ENCODE measurements at places on chromosomes 2 and 18.

DNA sequence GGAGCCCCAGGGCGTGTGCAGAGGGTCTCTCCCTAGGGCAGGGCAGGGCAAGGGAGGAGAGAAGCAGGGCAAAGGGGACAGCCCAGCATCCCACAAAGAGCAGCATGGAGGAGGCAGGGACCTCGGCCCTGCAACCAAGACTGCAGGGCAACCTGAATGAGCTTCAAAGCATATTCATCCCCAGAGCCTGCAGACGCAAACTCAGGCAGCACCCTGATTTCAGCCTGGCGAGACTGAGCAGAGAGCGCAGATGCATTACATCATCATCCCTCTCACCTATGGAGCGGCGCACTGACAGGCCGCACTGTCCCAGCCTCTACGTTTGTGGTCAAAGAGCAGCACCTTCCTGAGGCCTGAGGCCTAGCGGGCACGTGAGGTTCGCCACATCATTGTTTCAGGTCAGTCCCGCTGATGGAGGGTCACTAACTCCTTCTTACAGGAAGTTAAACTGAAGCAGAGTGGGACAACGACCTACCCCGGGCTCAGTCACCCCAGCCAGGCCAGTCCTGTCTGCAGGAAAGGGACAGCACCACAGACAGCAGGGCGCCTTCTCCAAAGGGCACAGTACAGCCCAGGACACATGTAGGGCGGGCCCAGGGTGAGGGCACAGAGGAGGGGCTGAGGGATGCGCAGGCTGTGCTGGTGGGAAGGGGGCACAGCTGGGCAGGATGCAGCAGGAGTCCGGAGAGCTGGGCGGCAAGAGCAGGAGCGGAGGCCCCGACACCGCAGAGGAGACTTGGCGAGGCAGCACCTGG lies 67.2 kb upstream of the RAB6C start:
- DNase-seq: no peak

DNA sequence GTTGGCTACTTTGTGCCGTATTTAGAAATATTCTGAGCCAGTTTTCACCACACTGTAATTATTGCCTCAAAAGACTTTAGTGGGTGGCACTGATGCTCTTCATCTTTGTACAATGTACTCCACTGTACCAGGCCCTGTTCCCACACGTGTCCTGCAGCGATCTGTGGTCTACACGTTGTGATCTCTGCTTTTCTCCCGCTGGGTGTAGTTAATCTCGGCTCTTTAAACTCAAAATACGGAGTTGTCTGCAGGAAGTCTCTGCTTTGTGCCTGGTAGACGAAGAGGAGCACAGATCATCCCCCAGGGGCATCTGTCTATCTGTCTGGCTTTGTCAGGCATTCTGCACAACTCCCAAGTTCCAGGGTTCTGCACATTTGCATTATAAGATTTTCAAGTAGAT lies 12.1 kb upstream of the GREB1 start:
- no peak for DNase-seq

GRCh38 chr2:134508391-134508790 lies 210.4 kb downstream of the TMEM163 start:
- no peak for DNase-seq

- DNase-seq: no peak
Measured at GRCh38 chr2:157592948-157593347, 35.7 kb downstream of the ACVR1C start.

DNA sequence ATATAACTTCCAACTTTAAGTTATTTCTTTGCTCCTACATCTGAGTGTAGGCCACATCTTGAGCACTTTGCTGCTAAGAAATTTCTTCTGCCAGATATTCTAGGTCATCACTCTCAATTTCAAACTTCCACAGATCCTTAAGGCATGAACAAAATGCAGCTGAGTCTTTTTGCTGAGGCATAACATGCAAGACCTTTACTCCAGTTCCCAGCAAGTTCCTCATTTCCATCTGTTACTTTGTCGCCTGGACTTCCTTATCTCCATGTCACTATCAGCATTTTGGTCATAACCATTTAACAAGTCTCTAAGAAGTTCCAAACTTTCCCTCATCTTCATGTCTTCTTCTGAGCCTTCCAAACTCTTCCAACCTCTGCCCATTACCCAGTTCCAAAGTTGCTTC lies 1077.3 kb upstream of the TMEFF2 start:
- no peak for DNase-seq

GRCh38 chr2:121071034-121071504 lies 213.9 kb downstream of the TFCP2L1 start:
- peak; percentile 43 for DNase-seq

DNA sequence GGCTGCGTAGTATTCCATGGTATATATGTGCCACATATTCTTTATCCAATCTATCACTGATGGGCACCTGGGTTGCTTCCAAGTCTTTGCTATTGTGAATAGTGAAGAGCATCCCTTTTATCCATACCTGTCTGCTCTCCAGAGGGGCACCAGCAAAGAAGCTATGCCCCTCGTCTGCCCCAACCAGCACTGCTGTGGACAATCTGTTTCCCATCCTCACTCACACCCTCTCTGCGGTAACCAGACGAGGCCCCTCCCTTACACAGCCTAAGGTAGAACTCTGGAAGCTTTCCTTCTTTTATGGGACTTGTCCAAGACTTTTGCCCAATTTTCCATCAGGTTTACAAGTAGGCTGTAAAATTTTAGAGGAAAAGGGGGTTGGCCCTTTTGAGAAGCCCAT lies 24.9 kb downstream of the TTR start:
- DNase-seq: no peak

DNA sequence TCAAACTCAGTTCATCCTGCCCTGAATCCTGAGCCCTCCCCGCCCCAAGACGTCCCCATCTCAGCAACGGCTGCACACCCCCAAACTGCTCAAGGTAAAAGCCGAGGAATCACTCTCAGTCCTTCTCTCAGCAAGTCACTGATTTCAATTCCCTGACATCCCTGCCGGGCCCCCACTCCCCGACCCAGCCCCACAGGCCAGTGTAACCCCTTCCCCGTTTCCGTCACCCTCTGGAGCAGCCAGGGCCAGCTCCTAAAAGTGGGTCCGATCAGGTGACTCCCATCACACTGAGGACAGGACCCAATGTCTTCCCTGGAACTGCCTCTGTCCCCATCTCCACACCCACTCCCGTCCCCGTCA lies 20.5 kb downstream of the SNORC start:
- DNase-seq: no peak

GRCh38 chr2:173150087-173150486 lies 74.4 kb downstream of the MAP3K20 start:
- no peak for DNase-seq

DNA sequence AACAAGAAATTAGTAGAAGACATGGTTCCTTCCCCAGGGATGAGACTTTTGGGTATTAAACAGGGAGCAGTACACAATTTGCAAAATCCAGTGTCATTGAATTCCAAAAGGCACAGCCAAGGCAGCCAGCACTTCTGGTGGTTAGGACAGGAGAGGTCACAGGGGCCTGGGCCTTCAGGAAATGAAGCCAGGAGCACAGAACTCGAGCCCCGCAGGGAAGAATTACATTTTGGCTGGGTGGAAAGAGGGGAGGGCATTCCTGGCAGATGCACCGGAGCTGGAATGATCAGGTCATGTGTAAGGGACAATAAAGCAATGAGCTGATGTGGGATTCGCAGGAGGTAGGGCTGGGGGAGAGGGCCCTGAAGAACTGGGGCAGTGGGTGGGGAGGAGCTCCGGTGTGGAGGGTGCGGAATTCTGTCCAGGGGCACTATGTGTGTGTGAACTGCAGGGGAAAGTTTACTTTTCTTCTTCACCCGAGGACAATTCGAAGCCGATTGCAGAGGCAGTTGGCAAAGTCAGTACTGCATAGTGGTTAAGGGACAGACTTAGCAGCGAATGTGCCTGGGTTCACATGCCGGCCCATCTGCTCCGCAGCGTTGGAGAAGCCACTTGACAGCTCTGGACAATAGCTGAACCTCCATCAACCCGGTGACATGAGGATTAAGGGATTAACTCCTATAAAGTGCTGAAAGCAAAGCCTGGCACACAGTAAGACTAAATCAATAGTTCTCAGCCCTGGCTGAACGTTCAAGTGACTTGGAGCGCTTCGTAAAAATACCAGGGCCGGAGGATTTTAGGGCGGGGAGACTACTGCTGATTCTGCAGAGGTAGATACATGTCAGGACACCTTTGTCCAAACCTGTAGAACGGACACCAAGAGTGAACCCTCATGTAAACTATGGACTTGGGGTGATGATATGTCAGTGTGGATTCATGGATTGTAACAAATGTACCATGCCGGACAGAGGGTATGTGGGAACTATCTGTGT lies 36.4 kb downstream of the ALPK2 start:
- no peak for DNase-seq

DNA sequence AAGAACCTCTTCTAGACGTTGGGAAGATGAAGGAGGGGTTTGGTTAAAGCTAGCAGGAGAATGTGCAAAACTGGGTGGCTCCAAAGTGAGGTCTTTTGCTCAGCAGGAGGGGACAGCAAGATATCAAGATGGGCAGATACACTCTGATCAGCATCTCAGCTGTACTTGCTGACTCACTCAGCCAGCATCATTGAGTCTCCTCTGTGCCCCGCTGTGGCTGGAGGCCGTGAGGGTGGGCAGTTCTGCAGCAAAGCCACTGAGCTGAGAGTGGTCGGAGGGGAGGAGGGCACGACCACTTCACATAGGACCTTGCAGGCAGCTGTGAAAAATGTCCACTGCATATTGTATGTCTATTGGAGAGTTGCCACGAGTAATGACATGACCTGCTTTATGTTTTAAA lies 152.0 kb downstream of the CAPN13 start:
- no peak for DNase-seq

DNA sequence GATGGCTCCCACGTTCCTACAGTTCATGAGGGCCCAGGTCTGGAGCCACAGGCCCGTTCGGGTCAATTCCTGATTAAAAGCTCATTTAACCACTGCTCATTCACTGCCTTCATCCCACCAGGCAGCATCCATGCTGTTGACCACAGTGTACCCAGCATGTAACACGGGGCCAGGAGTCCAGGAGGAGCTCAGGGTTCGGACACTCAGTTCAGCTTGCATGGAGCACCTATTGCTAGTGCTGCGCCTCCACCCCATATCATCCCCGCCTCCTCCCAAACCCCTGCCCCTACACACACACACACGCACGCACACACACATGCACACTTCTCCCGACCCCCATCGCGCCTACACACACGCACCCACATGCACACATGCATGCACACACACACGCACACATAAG lies 72.9 kb upstream of the SNTG2 start:
- DNase-seq: no peak

- DNase-seq: no peak
Measured at GRCh38 chr18:26556573-26556972, 8.2 kb upstream of the KCTD1 start.

DNA sequence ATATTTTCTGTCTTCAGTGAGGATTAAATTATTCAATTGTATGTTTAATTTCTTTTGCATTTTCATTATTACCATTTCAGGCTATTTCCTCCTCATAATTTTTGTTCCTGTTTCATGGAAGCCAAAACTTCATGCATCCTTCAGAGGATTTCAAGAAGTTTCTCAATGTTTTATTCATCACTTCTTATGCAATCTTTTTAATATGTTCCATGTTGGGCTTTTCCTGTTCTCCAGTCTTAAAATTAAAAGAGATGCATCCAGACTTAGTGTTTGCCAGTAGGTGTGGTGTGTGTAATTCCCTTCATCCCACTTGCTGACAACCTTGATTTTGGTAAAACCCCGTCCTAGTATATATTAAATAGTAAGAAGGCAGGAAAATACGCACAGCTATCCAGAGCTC lies 190.0 kb downstream of the EN1 start:
- no peak for DNase-seq

DNA sequence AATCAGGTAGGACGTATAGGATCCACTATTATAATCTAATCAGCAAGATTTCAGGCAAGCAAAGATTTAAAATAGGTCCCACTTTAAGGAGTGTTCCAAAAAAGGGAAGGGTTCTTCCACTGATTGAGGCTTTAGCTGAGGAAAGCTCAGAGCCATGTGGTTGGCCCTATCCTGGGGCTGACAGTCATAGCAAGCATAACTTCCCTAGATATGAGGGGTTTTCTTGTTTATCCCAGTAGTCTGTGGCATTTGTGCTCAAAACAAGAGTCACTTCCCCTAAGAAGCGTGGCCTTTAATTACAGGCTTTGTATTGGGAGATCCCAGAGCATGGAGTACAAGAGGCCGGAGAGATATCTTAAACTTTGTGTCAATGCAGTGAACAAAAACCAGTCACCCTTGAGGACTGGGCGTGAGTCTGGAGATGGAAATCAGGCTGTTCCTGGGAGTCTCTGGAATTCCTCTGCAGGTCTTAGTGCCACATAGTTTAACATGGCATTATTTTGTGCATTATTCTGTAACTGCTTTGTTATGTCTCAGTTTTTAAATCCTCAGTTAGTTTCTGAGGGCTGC lies 136.9 kb upstream of the FBXO11 start:
- DNase-seq: no peak

DNA sequence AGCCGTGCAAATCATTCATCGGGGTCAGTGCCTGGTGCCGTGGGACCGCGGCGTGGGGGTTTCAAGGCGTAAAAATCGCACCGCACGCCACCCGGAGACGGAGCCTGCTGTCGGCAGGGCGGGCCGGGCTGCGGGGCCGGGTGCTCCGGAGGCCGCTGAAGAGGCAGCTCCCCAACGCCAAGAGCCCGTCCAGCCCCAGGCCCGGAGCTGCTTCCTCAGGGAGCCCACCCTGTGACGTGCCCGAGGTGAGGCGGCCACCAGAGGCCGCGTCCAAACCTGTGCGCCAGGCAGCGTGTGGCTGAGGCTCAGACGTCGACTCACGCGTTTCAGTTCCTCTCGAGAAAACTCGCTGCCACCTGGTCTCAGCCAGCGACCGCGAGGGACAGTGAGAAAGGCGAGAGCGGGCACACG lies 98.1 kb downstream of the NFATC1 start:
- DNase-seq: no peak

- no peak for DNase-seq
Measured at GRCh38 chr2:167147271-167147941, 259.1 kb downstream of the XIRP2 start.

DNA sequence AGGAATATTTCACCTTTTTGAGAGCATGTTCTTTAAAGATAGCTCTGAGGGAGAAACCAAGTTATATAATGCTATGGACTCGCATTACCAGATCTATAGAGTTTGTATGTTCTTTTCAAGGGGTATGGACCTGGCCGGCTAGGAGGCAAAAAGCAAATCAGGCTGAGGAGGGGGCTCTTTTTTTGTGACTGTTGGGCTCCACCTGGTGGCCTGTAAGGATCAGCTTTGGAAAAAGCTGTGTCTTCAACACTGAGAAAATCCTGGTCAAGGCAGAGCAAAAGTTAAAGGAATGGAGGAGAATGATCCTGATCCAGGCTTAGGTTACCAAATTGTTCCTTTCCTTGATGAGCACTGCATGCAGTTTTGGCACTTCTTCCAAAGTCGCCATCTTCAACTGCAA lies 180.5 kb downstream of the DIS3L2 start:
- DNase-seq: no peak

All from stimulated activated CD4-positive, alpha-beta T cell treated with anti-CD3 and anti-CD28 coated beads, TNF-alpha, amount 100 ng/mL, for 48 hours (primary cell).